ENCODE measurements at places on chromosomes 5 and 9.
A peak's percentile ranks its signal among the peaks of the same experiment; 100 is the strongest.

- no peak for DNase-seq
Observed at GRCh38 chr9:68698943-68699509, 6.0 kb upstream of the PIP5K1B start.

DNA sequence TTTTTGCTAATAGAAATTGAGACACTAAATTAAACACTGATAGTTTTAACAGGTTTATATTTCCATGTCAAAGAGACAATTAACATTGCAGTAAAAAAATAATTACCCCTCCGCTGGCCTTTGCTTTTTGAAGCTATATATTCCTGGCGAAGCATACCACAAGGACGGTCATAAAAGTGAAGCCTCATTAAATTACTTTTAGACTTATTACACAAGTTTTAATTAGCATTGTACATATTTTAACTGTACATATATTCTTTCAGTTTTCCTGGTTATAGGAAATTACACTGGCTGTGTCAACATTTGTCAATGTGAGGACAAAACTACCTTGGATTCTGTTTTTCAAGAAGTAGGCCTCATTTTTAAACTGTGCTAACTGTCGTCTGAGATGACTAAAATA is 1.2 kb downstream of the CDKN2A start:
- DNase-seq: no peak

- peak; percentile 59 for DNase-seq
Observed at GRCh38 chr5:37111426-37112382, 137.5 kb downstream of the CPLANE1 start.

- no peak for DNase-seq
Observed at GRCh38 chr9:37210737-37211523, 90.6 kb downstream of the ZCCHC7 start.

GRCh38 chr9:114790521-114790920 is 15.3 kb downstream of the TNFSF15 start:
- no peak for DNase-seq

- DNase-seq: no peak
Observed at GRCh38 chr9:100111235-100111634, 12.2 kb downstream of the INVS start.

DNA sequence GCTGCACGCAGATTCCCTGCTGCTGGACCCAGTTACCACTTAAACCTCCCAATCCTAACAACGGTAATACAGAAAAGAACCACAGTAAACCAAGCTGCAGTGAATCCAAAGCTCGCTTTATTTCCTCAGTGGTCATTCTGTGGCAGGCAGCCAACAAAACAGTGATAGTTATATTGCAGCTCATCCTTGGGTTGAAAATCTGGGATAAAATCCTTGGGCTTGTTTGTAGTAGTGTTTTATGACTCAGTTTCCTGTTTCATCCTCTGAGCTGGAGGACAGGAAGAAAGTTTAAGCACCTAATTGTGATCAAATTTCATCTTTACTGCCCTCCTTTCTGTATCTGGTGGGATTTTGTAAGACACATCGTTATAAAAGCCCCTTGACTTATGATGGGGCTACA is 31.4 kb downstream of the HMGCR start:
- DNase-seq: no peak

- no peak for DNase-seq
Observed at GRCh38 chr5:150156027-150156368, 353 bp upstream of the PDGFRB start.

DNA sequence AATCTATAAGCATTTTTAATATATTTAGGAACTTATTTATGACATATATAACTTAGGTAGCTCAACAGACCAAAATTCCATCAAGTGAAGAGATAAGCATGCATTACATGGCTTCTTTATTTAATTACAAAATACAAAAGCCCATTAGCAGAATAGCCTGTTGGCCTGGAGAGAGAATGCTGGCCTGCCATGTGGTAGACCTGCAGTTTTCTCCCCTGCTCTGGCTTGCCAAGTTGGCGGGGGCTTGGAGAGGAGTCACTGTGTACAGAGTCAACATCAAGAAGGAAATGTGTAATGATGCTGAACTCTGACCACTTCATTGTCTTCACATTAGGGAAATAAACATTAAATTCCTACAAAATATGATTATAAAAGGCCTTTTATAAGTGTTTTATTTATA is 69.8 kb upstream of the CNTLN start:
- DNase-seq: no peak

DNA sequence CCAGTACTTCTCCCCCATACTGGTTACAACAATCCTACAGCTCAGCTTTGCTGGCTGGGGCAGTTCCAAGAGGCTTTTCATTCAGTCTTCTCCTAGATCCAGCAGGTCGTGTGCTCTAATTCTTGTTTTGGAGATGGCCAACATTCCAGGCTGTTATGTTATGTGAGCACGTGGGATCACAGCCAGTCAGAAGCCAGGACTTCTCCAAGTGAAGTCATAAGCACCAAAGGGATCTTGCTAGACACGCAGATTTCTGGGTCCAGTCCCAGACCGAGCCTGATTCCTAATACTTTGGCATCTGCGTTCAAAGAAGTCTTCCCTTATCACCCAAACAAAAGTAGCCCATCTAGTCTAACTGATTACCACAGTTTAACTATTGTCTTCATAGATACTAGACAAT is 1.4 kb upstream of the LARP1 start:
- DNase-seq: no peak

GRCh38 chr5:140372971-140373487 is 13.0 kb downstream of the SLC4A9 start:
- DNase-seq: peak; percentile 56

GRCh38 chr5:74169701-74170100 is 470.8 kb downstream of the ENC1 start:
- no peak for DNase-seq

DNA sequence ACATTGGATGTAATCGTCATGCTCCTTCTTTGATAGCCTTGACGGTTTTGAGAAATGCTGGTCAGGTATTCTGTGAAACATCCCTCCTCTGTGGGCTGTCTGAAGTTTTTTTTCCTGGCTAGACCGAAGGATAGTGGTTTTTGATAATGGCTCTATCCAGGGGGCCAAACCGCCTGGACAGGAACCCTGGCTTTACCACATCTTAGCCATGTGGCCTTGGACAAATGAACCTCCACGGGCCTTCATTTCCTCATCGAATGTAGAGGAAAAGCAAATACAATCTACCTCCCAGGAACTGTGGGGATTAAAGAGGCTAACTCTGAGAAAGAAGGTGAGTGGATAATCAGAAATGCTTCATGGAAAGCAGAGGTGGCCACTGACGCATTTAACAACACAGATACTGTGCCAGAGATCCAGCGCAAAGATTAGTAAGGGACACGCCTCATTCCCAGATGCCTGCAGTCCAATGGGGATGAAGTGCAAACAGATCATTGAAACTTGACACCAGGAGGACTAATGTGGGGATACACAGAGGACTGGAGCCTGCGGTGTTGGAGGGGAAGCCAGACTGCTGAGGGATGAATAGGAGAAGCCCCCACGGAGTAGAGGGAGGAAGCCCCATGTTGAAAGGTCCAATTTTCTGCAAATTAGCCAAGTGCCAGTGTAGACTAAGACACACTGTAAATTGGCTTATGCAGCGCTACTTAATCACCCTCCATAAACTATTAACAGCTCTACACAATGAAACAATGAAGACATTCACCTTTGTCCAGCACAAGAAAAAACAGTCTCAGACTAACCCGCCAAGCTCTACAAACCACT is 41.6 kb downstream of the MYO10 start:
- DNase-seq: no peak

DNA sequence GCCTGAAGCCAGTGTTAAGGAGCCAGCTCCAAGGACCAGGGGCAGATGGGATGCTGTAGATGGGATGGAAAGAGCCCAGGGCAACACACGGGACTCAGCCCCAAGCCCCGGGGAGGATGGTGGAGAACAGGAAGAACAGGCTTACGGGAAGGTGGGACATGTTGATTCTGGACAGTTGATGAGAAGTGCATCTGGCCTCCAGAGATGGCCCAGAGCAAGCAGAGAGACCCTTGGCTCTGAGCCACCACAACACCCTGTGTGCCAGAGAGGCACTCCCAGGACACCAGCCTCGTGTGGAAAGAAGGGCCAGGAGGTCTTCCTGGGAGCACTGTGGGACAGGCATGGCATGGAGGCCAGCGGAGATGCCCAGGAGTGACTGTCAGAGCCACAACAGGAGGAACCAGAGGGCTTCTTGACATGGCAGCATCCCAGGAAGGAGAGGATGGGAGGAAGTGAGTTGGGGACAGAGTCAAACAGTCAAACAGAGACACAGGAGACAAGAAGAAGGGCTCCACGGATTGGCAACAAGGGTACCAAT is 156.3 kb upstream of the MVB12B start:
- DNase-seq: no peak

DNA sequence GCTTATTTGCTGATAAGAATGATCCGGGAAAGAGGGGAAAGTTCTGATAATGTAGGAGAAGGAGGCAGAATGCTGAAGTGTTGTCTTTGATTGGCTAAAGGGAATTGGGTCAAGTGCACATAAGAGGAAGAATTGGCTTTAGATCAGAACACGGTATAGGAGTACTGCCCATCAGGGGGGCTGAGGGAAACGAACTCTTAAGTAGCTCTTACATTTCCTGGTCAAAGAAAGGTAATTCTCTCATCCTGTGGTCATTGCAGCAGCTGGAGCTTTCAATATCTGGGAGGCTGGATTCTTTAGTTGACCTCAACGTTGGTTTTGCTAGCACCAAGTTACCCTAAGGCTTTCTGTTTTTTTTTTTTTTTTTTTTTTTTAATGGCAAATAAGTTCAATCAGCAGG is 178.7 kb upstream of the NR3C1 start:
- DNase-seq: no peak

DNA sequence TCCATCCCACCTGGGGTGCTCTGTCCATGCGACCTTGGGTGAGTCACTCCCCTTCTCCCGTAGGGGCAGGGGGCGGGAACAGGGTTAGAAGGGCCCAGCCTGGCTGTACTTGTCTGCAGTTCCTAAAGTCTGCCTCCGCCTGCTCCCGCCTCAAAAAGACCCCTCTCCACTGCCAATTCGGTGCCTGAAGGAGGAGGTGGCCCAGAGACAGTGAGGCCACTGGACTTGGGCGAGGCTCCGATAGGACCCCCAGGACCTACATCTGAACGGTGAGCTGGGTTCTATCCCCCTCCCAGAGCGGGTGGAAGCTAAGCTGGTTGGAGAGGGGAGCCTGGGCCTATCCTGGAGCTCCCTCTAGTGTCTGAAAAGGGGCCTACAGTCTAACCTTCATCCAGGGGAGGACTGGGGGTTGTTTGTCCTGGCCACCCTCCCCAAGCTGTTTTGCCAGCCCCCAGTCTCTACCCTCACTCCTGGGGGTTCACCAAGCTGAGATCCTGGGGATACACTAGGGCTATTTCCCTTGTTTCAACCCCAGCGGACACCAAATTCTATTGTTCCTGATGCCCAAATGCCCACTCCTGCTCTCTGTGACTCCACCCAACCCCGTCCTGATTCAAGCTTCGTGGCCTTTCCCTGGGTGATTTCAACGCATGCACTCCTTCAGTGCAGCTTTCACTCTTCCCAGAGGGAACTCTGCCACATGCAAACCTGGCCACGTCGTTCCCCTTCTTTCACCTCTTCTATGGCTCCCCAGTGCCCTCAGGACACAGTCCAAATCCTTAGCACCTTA is 6.1 kb upstream of the CRB2 start:
- peak; percentile 88 for DNase-seq

- no peak for DNase-seq
Observed at GRCh38 chr5:173714551-173715428, 98.3 kb upstream of the BOD1 start.

- DNase-seq: no peak
Observed at GRCh38 chr9:35816708-35817107, 1.9 kb upstream of the HINT2 start.

DNA sequence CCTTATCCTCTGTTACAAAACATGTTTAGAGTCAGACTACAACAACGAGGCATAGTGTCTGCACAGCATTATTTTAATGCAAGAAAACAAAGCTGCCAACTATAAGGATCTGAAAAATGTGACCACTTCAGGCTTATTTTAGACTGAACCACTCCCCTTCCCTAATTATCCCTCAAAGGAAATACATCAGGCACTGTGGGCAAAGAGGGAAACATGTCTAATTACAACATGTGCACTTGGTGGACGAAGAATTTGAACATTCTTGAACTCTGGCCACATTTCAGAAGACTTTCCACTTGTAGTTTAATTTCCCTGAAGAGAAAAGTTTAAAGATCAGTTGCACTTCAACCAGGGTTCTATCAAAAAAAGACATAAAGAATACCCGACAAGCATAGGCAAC is 3.8 kb downstream of the MTMR12 start:
- no peak for DNase-seq

GRCh38 chr5:148376198-148376597 is 7.6 kb upstream of the FBXO38 start:
- DNase-seq: no peak

DNA sequence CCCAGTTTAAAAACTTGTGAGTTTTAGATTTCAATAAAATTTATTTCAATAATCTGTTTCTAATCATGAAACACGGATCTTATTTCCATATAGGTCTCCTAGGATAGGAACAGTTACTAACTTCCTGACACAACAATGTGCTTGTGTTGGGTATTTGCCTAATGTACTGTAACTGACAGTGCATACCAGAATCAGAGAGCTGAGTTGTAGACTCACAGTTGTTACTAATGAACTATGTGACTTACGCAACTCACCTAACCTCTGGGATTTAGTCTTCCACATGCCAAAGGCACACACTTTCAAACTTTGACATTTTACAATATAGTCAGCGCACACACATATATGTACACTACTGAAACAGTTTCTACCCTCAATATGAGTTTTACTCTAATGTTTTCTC is 77.7 kb downstream of the HOMER1 start:
- DNase-seq: no peak

DNA sequence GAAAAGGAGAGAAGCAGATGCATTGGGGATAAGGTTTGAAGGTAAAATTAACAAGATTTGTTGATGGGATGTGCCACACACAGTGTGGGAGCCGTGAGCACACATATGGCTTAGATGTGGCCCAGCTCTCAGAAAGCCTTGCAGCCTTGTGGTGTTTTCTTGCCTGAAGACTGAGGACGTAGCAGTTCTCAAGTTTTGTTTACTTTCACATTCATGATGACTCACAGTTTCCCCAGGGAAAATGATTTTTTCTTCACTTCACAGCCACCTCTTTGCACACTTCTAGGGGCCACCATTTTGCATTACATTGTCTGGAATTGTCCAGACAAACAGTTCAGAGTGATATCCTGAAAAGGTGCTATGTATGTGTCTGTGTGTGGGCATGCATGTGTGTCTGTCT is 126.2 kb downstream of the BASP1 start:
- peak; percentile 36 for DNase-seq

DNA sequence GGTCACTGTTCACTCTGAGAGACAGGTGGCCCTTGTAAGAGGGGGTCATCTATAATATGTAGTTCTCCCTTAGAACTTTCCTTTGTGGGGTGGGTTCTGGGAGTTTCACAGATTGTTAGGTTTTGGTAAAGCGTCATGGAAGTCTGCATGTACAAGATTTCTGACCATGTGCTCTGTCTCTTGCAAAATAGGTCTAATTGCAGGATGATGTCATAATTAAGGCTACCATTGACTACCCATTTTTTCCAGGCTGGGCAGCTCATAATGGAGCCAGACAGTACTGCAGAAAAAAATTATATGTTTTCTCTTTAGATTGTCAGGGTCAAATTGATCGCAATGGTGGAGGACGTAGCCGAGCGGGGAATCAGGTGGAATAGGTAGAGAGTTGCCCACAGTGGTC is 3.7 kb upstream of the GM2A start:
- DNase-seq: no peak

GRCh38 chr5:93078082-93079038 is 502.7 kb downstream of the NR2F1-AS1 start:
- DNase-seq: peak; percentile 3

Measured in GM13977 (cell line).